NCI-H460 (cell line): ENCODE measurements at places on chromosomes 11 and 22.
A peak's percentile ranks its signal among the peaks of the same experiment; 100 is the strongest.

GRCh38 chr22:24391836-24392217 lies 35.6 kb upstream of the ADORA2A start:
- DNase-seq: no peak

- no peak for DNase-seq
Measured at GRCh38 chr22:43002202-43002586, 12.8 kb downstream of the PACSIN2 start.

GRCh38 chr11:66491315-66491935 lies 11.2 kb downstream of the DPP3 start:
- DNase-seq: no peak

- no peak for DNase-seq
Measured at GRCh38 chr22:36658900-36659299, 44.7 kb downstream of the CACNG2 start.

GRCh38 chr11:72741429-72741833 lies 10.8 kb downstream of the ARAP1 start:
- DNase-seq: no peak

GRCh38 chr22:26995235-26995634 lies 337.8 kb downstream of the MIAT start:
- no peak for DNase-seq

DNA sequence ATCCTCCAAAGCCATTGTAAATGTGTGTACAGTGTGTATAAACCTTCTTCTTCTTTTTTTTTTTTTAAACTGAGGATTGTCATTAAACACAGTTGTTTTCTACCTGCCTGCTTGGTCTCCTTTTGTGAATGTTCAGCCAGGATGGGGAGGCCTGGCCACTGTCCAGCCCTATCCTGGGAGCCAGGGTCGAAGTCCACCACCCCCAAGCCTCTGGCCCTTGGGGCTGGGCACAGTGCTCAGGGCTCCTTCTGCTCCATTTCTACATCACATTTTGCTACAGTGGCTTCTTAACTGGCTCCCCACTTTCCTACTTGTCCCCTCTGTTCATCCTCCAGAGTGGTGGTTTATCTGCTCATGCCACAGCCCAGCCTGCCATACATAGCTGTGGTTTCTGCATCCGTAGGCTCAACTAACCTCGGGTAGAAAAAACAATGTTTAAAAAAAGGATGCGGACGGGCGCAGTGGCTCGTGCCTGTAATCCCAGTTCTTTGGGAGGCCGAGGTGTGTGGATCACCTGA lies 2.5 kb upstream of the SMARCB1 start:
- DNase-seq: no peak

DNA sequence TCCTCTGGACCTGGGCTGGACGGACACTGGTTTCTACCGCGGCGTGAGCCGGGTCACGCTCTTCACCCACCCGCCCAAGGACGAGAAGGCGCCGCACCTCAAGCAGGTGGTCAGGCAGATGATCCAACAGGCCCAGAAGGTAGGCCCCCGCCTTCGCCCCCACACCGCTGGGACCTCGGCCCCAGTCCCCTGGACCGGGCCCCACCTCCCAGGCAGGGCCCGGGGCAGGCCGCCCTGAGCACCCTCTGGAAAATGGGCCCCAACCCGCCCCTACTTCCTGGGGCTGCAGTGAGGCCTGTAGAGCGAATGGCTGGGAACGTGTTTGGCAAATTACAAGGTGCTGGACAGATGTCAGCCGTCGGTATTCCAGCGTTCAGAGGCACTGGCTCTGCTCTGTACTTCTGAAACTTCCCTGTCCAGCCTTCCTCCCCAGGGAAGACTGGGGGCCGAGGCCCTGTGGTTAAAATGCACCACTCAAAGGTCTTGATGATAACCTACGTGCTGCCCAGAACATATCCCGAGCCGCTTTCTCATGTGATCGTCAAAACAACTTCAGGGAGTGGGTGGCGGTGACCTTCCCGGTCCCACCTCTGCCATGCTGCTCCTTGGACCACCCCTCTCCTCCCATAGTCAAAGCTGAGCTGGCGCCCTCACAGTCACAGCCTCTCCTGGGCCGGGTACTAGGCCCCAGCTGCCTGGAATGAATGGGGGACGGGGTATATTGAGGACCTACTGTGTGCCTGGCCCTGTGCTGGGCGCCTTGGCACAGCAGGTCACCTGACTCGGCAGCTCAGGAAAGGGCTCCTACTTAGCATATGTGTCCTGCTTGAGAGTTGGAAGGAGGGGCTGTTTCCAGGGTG lies 869 bp downstream of the FAM83F start:
- DNase-seq: no peak

GRCh38 chr11:93515441-93516025 lies 27.7 kb downstream of the SMCO4 start:
- no peak for DNase-seq

DNA sequence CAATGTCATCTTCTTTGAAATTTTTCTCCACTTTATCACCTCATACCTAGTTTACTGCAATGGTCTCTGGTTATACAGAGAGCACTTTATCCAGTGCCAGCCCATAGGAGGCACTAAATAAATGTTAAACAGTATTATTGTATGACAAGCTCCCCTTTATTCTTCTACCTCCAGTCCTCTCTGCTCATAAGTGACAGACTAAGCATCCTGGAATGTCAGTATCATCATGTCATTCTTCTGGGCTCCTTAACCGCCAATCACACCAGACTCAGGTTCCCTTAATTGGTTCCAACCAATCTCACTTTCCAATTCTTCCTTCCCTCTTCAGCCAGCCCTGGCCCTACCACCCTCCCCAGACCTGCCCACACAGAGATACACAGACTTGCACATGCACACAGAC lies 93.1 kb downstream of the RPL27A start:
- no peak for DNase-seq

- no peak for DNase-seq
Measured at GRCh38 chr22:38823076-38823475, 20.8 kb downstream of the NPTXR start.

DNA sequence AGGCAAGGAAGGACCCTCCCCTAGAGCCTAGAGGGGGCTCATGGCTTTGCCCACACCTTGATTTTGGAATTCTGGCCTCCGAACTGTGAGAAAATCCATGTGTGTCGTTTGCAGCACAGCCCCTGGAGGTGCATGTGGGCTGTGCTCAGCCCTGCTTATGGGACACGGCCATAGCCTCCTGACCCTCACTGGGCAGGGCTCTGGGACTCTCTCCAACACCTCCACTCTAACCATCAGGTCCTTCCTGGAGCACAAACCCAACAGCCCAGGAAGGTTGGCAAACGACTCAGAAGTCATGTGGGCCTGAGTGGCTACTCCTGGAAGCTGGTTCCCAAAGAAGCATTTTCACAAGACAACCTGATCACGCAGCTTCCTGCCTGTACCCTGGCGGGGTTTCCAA lies 144.1 kb downstream of the CTTN start:
- no peak for DNase-seq

DNA sequence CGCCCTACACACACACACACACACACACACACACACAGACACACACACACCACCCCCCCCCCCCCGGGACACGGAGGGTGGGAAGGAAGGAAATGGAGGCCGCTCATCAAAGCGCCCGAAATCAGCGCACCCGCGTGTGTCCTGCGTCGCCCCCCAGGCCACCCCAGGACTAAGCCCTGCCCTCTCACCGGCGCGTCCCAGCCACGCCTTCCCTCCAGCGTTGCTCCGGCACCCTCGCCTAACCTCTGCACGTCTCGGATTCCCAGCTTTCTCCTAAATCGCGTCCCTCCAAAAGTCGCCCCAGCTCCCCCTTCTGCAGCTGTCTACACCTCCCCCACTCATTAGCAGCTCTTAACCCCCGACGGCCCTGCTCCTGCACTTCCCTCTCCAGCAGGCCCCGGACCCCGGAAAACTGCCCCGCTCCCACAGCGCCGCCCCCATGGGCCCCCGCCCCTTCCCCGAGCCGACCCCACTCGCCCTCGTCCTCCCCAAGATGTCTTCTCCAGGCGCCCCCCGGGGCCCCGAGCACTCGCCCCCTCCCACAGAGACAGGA lies 557 bp downstream of the PACSIN2 start:
- DNase-seq: no peak

GRCh38 chr22:20738394-20739089 lies 35.4 kb upstream of the SERPIND1 start:
- no peak for DNase-seq

DNA sequence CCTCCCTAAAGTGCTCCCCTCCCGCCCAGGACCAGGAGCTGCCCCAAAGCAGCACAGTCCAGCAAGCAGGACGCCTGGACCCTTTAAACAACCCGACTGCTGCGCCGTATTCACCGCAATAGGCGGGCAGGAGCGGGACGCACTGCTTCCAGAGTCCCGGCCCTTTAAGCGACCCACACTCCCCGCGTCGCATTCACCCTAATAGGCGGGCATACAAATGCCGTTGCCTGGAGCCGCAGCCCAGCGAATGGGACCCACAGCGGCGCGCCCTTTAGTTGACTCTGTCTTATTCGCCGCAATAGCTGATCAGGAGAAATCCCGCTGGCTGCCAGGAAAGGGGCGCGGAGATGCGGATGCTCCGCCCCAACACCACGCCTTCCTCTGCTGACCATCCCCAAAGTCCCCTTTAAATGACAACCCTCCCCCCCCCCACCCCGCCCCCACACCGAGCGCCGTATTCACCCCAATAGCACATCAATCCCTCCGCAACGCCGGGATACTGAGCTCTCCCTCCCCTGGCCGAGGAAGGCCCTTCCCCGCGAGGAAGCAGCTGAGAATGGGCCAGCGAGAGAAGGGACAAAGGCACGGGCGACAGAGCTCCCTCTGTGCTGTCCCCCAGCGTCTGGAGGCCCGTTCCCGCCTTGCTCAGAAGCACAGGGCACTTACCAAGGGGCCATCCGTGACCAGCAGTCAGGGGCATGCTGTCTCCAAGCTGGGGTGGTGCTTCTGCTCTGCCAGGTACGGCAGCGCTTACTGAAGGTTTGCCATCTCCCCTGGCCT lies 4.7 kb downstream of the OSBPL5 start:
- peak; percentile 28 for DNase-seq

DNA sequence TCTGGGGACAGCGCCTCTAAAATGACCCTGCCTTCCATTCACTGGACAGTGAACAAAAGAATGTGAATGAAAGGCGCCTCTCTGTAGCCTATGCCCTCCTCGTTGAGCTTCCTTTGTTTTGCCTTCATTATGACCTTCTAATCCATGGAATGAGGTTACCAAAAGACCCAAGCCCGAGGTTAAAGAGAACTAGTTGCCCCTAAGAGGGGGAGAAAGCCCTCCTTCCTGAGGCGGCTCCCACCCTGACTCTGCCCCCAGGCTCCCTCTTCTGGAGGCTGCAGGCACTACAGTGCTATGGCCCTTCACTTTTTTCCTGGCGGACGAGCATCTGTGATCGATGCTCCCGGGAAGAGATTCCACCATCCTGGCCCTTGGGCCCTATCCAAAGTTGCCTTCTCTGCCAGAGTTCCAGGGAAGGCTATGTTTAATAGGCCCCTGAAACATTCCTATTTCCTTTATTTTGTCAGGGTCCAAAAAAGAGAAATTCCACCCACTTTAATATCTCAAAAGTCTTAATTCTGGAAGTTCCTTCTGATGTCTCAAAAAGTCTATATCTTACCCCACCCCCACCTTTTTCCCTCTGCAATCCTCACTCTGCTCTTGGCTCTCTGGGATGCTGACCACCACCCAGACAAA lies 147.3 kb downstream of the FEZ1 start:
- DNase-seq: peak; percentile 20

DNA sequence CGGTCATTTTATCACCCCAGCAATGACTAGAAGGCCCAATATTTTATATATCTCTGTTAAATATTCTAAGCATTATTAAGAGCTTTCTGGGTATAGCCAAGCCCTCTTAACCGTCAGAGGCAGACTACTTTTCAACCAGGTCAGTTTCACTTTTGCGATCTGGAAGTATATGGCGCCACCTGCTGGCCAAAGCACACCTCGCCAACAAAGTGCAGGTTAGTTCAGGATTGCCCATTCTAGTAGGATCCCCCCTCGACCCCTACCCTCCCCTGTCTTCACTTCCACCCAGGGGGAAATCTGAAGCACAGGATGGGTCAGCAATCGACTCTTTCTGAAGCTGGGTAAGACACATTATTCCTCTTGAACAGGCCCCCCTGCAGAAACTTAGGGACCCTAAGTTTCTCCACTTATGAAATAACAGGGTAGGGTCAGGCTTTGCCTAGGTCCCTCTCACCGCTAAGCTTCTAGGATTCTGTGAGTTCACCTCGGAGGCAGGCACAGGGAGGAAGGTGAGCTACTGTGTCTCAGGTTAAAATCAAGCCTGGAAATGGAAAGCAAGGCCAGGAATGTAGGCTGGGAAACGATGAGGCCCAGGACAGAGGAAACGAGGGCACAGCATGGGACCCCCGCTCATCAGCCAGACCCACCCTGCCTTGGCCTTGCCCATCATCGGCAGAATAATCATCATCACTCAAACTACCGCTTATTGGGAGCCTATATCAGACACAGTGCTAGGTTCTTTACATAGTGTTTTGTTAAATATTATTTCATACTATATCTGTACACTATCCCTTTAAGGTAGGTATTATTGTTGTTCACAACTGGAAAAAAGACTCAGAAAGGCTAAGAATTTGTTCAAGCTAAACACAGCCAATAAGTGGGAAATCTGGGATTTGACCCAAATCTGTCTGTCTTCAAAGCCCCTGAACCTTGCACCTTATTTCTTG lies 35.6 kb downstream of the KCNJ1 start:
- peak; percentile 67 for DNase-seq

GRCh38 chr22:38346506-38346905 lies 29.3 kb upstream of the CSNK1E start:
- DNase-seq: no peak

GRCh38 chr11:356610-357009 lies 12.7 kb upstream of the B4GALNT4 start:
- DNase-seq: no peak

DNA sequence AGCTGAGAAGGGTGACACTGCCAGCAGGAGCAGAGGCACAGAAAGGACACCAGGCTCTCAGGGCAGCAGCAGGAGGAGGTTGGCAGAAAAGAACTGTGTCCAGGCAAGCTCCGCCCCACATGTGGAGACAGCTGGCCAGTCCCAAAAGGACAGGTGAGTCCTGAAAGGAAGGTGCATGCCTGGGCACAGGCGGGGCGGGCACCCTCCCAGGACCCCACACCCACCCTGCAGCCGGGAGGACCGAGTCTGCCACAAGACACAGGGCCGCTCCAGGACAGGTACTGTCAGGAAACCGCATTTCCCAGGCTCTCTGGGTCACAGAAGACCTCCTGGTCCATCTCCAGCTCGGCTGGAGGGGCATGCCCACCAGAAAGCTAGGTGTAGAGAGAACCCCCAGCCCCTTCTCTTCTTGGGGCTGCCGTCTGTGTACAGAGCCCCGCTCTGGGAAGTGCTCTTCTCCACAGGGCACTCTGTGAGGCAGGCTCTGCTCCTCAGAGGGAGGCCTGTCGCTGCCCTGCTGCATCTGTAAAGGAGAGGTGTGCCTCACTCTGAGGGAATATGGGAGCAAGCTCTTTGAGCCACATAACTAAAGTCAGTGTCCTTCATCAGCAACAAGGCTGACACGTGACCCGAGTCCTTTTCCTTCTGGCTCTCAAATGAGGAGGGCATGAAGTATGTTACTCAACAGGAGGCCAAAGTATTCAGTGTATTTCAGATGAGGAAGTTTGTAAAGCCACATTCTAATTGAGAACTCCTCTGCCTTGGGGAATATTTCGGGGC lies 50.5 kb downstream of the CLTCL1 start:
- DNase-seq: no peak
